COR-L47 (cell line): ENCODE measurements at places on chromosomes 5 and 9.

DNA sequence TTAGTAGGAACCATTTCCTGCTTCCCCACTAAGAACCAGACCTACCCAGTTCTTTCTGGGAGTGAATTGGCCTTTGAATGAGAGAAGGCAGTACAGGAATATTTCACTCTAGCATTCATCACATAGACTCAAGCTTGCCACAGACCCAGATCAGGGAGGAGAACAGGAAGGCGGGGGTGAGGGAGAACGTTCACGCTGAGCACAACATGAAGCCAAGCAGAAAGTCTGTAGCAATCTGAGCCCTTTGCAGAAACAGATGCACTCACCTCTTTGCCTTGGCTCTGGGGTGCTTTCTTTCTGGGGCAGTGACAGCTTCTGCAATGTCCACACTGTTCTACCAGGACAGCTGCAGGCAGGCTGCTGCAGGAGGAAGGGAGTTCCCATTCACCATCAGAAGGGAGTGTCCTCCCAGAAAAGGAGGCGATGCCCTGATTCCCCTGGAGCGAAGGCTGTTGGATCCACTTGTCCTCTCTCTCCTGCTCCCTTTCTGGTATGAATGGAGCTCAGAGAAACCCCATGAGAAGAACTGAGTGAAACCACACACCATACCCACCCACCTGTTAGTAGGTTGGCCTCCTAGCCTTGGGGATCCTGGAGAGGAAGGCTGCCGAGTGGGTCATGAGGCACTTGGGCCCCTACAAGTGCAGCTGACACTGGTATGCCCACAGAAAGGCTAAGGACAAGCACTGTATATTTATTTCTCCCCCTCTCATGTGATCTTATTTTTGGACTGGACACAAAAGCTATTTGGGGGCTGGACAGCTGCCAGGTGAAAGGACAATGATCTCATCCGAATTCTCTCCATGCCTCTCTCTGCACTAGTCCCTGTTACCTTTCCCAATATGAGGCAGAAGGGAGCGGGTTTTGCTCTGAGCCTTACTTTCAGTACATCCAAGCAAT lies 11.7 kb upstream of the FGF1 start:
- DNase-seq, result no peak

DNA sequence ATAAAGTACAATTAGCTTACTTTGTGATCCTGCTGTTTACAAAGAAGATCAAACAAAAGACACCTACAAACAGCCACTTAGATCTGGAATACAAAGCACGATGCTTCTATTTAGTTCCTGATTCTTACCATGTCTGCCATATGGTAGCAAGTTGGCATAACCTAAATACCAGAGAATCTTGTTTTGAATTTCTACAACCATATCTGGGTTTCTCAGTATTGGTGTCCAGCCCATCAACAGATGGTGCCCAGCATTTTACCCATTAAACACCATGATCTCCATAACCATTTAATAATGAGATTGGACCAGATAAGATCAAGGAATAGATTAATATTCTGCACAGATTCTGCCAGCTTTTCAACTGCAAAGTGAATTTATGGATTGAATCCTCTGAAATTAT lies 29.8 kb downstream of the SLC24A2 start:
- DNase-seq, result no peak

- DNase-seq, result no peak
These were observed 35.5 kb downstream of the BHMT start for GRCh38 chr5:79147076-79147475.

- DNase-seq, result peak; percentile 89
These were observed 89.2 kb downstream of the PDE6A start for GRCh38 chr5:149855366-149855765.

- DNase-seq, result no peak
These were observed 17.9 kb downstream of the TMEM245 start for GRCh38 chr9:109101810-109102209.

DNA sequence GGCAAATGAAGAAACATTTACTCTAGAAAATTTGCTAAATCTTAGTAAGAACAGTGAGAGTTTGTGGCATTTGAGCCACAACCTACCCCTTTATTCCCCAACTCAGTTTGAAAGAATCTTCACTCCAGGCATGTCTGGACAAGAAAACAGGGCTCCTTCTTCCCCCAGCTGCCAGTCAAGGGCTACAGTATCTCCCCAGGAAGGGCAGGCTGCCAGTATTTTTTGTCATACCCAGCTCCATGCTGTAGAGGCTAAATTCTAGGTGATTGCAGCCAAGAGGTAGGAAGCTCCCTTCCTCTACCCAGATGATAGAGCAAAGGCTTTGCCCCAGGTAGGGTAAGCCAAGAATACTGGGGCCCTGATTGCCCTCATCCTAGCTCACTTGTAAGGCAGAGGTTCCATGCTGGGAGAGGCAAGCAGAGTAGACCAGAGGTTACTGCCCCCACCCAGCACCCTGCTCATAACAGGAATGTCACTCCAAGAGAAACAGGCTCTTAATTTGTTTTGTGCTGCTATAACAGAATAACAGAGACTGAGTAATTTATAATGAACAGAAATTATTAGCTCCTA lies 20.0 kb upstream of the GRPEL2 start:
- DNase-seq, result no peak

- no peak for DNase-seq
These were observed 90.6 kb upstream of the ICE1 start for GRCh38 chr5:5331848-5332247.

DNA sequence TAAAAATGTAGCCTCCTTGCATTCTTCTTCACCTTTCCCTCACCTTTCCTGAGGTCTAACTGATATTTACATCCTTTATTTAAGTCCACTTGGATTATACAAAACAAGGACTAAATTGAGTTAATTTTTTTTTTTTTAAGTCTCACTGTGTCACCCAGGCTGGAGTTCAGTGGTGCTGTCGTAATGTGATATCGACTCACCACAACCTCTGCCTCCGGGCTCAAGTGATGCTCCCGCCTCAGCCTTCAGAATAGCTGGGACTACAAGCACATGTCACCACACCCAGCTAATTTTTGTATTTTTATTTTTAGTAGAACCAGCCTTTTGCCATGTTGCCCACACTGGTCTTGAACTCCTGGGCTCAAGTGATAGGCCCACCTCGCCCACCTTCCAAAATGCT lies 195.3 kb downstream of the BNC2 start:
- no peak for DNase-seq

- DNase-seq, result no peak
These were observed 112.3 kb downstream of the SLC28A3 start for GRCh38 chr9:84228130-84228720.

DNA sequence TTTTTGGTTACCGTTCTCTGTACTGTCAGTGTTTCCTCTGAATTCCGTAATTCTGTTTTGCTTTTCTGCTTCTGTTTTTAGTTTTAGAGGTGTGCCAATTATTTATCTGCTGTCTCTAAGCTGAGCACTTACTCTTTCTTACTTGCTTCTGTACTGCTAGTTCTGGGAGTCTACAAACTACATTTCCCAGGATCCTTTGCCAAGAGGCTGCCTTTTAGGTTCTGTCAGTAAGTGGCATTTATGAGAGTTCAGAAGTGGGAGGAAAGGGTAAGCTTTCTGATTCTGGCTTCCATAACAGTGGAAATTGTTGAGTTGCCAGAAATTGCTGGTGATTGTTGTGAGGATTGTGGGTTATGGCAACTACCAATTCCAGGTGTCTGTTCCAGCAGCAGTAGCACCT lies 102.4 kb downstream of the OSTF1 start:
- DNase-seq, result no peak

DNA sequence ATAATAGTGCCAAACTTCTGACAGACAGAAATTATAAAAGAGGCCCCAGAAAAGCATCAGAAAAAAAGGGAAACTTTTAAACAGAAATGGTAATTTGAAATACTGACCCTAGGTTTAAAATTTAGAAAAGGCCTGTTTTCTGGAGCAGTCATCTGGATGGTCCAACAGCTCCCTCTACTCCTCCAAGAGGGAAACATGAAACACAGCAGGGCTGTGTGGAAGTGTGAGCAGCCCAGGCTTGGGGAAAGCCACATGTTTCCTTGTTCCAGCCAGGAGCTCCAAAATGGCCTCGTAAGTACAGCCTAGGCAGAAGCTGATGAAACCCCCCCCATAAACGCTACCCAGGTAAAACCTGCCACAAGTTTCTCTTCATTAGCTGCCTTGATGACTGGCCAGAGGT lies 499.3 kb upstream of the ADAMTS16 start:
- no peak for DNase-seq

- no peak for DNase-seq
These were observed 100.5 kb upstream of the GNAQ start for GRCh38 chr9:78131969-78132700.

GRCh38 chr5:132238169-132238744 lies 10.6 kb upstream of the P4HA2 start:
- peak; percentile 40 for DNase-seq
